Activated naive CD4-positive, alpha-beta T cell treated with Interleukin-2 at 50 U/mL for 16 hours (primary cell): ENCODE measurements at places on chromosomes 12 and 14.

DNA sequence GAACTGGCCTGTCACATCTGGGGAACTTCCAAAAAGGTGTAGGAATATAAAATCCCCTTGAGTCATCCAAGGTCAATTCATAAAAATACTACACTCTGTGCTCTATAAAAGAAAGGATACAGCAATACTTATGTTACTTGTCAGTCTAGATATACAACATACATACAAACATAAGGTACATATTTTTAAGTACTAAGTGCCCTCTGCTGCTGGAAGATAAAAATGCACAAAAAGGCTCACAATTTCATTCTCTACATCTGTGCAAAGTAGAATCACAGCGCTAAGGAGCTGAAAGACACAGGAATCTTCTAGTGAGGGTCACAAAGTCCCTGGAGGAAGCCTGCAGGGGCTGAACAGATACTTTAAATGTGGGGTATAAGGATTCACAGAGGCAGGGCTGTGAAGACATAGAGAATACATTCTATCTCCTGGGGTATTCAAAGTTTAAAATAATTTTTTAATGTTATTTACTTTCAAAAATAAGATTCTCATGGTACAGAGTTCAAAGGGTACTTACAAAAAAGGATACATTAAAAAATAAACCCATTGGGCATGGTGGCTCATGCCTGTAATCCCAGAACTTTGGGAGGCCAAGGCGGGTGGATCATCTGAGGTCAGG, 10.2 kb upstream of the GOLGA5 start:
- no peak for DNase-seq

DNA sequence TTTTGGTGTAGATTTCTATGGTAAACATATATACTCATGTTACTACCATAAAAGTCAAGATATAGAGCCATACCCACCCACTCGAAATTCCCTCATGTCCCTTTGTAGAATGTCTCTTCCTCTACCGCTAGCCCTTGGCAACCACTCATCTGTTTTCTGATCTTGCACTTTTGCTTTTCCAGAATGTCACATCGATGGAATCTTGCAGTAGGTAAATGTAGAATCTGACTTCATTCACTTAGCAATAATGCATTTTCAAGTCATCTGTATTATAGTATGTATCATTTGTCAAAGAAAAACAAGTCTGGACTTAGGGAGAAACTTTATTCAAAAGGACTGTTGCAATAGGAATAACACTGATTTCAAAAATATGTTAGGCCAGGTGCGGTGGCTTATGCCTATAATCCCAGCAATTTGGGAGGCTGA, 19.3 kb upstream of the CLEC2D start:
- DNase-seq, result no peak

DNA sequence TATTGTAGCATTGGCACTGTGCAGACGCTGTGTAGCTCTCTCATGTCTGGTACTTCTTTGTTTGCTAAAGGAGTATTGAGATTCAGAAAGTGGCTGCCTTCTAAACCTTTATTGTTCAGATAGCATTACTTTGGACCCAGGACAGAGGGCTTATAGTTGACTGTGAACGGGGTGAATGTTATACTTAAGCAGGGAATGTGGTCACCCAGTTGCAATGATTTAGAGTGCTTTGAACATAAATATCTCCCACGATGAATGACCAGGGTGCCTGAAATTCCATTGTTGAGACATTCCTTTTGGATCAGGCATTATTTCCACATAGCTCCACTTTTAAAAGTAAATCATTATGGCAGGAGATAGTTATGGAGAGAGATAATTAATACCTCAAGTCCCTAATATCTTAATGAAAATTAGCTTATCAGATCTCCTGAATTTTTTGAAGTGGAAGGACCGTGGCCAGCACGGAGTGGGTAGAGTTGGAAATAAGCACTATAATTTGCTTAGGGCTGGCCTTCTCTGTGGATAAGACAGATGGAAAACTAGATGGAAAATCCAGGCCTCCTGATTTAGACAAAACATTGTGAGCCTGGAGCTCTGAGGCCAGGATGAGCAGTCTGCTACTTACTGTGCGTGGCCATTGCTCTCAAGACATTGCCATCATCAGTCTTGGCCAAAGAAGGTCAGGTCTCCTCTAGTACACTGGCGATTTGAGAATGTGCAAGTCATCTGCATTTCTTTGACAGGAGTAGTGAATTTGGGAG, 114.5 kb downstream of the ETV6 start:
- DNase-seq, result no peak

DNA sequence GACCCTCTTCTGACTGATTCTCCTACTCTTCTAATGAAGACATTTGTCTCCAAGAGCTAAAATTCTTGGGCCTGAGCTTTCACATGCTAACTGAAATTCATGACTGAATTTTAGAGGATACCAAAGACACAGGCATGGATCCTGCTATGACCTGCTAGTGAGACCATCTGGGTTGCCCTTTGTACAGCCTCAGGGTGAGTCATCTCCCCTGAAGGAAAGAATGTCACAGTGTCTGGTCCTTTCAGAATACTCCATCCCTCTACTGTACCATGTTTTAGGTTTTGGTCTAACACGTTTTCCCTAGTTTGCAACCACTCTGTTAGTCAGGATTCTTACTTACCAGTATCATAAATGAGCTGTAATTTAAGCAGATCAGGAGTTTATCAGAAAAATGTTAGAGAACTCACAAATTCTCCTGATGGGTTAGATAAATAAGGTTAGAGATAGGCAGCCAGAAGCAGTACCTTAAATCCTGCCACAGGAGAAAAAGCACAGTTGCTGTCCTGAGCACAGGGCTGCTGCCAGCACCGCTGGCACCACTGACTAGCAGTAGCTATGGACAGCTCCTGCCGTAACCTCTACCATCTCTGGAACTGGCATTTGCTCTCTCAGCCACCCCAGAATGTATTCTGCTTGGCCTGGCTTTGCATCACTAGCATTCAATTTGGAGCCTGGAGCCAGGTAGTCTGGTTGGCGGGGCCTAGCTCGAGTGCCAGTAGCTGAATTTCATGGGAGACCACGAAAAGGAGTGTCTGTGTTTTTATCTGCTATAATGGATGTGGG, 127.6 kb downstream of the ANO6 start:
- no peak for DNase-seq

GRCh38 chr14:74525361-74525851, 31.8 kb downstream of the ISCA2 start:
- no peak for DNase-seq

DNA sequence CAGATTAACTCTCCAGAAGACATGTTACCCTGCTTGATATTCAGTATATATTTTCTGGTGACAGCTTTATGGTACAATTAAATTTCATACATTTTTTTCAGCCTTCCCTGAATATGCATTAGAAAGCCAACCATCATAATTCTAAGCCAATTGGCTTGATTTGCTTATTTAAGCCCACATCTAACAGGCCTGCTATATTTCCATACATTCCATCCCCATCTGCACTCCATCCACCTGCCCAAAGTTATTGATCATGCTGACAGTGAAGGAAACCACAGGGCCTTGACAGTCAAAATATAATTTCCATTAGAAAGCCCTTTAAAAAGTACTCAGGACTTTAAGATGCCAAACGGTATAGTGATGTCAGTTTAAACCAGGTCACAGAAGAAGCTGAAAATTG, 164.3 kb downstream of the GXYLT1 start:
- no peak for DNase-seq

DNA sequence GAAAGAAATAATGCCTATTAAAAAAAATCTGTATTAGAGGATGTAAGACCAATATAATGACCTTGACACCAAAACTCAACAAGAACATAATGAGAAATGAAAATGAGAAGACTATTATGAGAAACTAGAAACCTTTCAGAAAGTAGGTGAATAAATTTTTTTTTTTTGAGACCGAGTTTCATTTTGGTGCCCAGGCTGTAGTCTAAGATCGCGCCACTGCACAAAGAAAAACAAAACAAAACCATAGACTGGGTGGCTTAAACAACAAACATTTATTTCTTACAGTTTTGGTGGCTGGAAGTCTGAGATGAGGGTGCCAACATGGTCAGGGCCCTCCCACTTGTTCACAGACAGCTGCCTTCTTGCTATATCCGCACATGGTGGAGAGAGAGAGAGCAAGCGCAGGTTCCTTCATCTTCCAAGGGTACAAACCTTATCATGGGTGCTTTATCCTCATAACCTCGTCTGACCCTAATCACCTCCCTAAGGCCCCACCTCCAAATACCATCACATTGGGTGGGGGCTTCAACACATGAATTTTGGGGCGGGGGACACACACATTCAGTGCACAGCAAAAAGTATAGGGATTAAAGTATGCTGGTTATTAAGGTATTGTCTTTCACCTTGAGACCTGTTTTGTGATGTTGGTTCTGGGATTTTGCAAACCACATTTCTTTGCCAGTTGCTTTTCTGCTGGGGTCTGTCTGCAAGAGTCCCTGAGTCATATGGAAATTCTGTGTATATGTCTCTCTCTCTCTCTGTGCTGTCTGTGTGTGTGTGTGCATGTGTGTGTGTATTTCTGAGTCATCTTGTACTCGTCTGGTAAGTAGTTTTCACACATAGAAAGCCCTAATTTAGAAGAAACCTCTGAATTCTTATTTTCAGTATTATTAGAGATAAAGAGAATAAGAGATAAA, 26.2 kb downstream of the ZCRB1 start:
- DNase-seq, result peak; percentile 78

DNA sequence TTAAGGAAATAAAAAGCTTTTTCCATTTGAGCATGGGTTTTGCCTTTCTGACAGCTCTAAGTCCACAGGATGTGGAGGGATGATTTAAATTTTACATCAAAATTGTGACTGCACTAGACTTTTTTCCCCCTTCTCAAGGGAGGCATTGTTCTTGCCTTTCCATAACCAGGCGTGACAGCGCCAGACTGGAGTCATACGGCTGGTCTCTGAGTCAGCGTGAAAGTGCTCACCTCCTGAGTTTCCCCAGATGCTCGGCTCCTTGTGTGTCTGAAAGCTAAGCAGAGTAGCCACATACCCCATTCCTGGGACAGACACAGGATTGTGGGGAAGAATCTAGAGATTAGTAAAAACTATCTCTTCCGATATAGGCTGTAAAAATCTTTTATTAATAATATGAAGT, 43.1 kb downstream of the SOX5 start:
- no peak for DNase-seq

DNA sequence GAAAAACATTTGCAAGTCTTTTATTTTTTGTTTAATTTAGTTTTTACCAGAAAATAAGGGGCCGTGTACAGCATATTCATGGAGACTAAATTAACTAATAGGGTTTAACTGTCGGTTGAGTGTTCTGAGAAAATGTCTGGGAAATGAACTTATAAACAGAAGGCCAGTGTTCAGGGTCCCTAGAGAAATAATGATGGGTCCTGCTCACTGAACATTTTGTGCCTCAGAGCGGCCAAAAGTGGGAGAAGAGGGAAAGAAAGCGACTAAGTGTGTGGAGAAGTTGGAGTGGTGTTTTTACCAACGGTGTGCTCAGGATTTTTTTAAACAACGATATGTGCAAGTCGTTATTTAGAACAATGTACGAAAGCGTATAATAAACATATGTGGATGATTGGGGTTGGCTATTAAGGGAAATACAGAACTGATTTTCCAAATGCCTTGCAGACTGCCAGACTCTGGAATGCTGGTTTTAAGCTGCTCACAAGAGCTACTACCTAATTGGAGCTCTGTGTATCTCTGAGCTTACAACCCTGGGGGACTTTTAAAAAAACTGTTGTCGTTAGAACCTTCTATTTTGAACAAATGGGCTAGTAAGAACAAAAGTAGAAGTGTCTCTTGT, 166.7 kb downstream of the SLC38A4 start:
- no peak for DNase-seq

DNA sequence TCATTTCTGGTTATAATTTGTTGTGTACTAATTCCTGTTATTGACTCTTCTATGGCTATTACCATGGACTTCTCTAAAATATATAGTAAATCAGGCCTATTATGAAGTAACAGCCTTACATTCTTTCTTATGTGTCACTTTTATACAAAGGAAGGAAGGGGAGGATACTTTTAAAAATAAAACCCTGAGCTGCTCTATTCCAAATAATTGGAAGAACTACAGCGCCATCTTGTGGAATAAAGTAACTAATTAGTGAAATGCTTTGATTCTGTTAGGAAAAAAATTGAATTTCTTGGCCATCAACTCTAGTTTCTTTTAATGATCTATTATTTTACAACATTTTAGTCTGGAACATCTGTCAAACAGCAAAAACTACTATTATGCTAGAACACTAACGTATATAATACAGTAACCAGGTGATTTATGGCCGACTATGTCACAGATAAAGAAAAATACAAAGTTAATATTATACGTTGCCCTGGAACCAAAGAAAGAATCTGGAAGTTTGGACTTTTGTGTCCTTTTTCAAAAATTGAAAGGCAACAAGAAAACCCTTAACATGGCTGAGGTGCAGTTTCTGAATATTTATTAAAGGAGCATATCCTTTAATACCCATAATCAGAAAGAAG, 55.0 kb upstream of the NELL2 start:
- DNase-seq, result no peak

- DNase-seq, result peak; percentile 85
Measured at GRCh38 chr12:54560374-54560858, 11.0 kb downstream of the PDE1B start.

GRCh38 chr12:109503611-109504010, 26.2 kb downstream of the UBE3B start:
- no peak for DNase-seq

- DNase-seq, result no peak
Measured at GRCh38 chr14:106528717-106529116, 1002.3 kb downstream of the TMEM121 start.

GRCh38 chr14:104142136-104142945, 4.0 kb downstream of the KIF26A start:
- no peak for DNase-seq

- DNase-seq, result no peak
Measured at GRCh38 chr12:132238884-132239283, 90.5 kb downstream of the GALNT9 start.

GRCh38 chr12:102958073-102958829, 777 bp downstream of the ASCL1 start:
- no peak for DNase-seq

DNA sequence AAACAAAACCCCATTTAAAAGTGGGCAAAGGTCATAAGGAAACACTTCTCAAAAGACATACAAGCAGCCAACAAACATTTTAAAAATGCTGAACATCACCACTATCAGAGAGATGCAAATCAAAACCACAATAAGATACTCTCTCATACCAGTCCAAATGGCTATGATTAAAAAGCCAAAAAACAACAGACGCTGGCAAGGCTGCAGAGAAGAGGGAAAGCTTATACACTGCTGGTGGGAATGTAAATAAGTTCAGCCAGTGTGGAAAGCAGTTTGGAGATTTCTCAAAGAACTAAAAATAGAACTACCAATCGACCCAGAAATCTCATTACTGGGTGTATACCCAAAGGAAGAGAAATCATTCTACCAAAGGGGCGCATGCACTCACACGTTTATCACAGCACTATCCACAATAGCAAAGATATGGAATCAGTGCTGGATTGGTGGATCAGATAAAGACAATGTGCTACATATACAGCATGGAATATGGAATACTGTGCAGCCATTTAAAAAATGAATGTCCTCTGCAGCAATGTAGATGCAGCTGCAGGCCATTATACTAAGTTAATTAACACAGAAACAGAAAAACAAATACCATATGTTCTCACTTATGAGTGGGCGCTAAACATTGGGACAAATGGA, 102.1 kb upstream of the DAAM1 start:
- DNase-seq, result no peak
